ENCODE measurements at places on chromosomes 4 and X.

DNA sequence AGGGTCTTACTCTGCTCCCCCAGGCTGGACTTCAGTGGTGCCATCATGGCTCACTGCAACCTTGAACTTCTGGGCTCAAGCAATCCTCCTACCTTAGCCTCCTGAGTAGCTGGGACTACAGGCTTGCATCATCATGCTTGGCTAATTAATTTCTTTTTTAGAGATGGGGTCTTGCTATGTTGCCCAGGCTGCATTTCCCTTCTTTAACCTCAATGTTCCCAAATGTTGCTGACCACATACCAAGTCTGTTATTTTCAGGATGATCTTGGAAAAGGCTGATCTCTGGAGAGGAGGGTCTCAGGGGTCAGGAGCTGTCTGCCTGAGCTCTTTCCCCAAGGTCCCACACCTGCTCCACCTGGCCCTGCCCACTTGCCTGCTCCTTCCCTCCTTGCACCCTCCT lies 13.0 kb downstream of the CACNA1F start:
- DNase-seq, result no peak

DNA sequence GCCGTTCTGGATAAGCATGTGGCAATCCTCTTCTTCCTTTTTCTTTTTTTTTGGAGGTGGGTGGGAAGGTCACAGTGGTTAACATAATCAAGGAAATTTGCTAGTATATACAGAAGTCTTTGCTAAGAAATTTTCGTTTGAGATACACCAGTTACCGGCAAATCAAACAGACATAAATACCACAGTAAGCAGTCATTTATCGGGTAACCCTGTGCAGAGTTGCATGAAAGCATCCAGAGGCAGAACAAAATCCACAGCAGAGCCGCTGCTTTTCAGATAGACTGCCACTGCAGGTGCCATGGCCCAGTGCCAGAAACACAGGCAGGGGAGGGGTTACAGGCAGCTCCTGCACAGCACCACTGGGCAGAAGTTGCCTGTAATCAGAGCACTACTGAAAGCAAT lies 179.1 kb upstream of the MAB21L2 start:
- DNase-seq, result peak; percentile 1

DNA sequence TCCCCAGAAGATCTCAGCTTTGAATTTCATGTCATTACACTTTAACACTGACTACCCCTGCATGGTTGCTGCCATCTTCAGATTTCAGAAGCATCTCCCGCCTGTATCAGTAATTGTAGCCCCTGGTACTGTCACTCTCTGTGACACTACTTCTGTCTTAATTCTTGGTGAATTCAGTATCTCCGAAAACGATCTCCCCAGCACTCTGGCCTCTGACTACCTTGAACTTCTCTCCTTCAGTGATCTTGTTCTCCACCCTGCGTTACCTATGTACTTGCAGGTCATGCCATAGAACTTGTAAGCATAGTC lies 53.8 kb upstream of the ABCG2 start:
- no peak for DNase-seq

GRCh38 chrX:119690921-119691716 lies 1.8 kb downstream of the SEPTIN6 start:
- peak; percentile 41 for DNase-seq

- DNase-seq, result no peak
Measured at GRCh38 chrX:143455046-143455445, 62.2 kb downstream of the SPANXN3 start.

DNA sequence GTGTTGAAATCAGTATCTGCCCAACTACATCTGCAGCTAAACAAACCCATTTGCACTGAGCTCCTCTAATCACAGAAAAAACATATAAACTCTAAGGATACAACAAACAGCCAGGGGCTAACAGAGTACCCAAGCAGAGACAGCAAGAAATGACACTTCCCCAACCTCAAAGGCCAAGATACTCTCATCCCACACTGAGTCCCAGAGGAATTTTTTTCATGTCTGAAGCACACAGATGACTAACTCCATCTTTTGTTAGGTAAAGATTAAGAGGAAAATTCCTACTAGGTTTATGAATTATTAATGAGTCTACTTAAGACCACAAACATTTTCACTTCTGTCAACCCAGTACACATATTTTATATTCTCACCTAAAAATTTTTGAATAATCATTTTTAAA lies 31.6 kb downstream of the SEPSECS start:
- DNase-seq, result no peak

DNA sequence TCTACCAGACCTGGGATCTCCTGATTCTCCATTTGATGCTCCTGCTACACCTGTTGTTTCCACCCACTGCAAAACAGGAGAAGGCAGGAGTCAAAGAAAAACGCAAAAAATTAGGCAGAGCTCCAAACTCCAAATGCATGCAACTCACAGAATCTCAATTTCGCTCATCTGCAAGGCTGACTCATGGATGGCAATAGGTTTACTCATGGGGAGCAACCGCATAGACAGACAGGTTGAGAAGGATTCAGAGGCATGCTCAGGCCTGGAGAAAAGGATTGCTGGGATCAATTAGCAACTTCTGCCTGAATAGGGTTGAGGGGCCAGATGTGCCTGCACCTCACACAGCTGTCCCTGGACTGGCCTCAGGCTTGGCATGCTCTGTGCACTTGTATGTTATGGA lies 231.0 kb downstream of the LDB2 start:
- DNase-seq, result no peak

DNA sequence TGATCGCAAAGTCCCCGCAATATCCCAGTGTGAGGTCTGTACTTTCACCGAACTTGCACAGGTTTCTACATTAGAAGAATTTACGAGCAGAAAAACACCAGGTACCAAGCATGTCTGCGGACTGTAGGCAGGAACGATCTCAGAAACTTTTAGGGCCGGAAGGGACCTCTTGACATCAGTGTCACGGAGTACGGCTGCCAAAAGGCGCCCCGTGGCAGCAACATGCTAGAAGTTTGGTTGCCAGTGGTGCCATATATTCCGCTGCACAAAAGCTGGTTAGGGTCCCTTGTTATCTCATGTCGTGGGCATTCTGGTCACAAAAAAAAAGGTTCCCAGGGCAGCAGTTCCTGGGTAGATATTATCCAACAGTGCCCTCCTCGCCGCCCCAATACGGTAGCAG lies 61.0 kb upstream of the DCAF8L1 start:
- DNase-seq, result no peak

DNA sequence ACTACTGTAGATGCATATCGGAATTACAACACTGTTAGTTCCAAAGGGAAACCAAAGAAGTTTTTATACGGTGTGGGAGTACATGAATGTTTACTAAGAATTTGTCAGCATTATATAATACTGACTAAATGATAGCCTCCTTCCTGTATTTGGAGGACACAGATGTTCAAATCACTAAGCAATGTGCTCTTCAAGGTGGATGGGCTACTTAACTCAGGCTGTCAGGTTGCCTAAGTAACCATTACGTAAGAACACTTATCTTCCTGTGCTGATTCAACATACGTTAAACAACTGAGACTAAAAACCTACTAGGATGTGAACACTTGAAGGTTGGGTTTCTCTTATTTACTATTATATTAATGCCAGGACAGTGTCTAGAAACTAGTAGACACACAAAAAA lies 81.9 kb upstream of the HPGD start:
- no peak for DNase-seq

GRCh38 chrX:129596077-129596476 lies 56.0 kb downstream of the OCRL start:
- DNase-seq, result no peak

DNA sequence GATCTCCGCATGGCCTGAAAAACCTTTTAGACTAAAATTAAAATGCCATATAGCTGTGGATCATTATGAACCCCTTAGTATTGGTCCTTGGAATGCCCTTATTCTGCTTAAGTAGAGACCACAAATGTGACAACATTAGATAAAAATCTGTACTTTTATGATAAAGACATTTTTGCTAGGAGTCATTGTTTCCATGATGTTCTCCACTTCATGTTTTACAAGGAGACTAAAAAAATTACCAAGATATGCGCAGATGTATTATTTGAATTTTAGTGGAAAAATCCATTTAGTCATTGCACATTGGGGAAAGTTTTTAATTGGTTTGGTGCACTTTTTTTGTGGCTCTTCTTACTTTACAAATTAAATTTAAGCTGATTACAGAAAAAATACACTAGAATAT lies 85.1 kb upstream of the HPRT1 start:
- no peak for DNase-seq

DNA sequence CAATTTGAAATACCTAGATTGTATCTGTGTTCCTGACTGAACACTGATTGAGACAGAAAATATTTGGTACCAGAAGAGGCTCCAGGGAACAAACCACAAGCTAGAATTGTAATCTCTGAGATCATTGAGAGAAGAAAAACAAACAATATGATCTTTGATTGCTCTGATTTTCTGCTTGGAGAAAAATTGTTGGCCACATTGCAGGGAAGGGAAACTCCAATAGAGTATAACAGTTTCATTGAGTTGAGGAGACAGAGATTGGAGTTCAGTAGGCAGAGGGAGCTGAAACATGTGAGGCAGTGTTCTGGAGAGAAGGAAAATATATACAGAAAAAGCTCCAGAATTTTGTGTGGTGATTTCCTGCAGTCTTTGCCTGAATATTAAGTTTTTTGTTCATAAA lies 158.2 kb downstream of the C4orf33 start:
- no peak for DNase-seq

DNA sequence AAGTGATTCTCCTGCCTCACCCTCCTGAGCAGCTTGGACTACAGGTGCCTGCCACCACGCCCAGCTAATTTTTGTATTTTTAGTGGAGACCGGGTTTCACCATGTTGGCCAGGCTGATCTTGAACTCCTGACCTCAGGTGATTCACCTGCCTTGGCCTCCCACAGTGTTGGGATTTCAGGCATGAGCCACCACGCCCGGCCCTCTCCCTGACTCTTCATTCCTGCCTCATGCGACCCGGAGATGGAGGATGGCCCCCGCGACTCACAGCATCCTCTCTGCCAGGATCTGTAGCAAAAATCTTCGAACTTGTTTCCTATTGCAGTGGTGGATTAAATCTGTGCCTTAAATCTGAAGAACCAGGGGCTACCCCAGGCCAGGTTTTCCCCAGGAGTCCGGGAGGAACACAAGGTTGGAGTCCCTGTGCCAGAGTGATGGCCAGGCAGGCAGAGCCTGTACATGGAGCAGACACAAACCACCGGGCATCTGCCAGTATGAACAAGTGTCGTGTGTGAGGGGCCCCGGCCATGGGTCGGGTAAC lies 11.5 kb downstream of the CPLX1 start:
- no peak for DNase-seq

DNA sequence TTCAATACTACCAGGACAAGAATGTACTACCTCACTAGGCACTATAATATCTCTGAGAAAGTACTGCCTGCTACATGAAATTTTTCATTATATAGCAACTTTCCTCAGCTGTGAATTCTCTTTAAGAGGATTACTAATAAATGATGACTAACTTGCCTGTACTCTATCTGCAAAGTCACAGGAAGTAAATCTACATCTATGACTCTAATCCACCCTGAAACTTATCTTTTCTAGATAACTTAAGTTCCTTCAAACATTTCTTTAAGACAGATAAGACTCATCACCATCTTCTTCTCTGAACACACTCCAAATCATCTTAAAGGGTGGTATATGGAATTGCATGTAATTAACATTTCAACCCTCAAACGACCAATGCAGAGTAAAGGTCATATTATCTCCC lies 28.8 kb downstream of the RPS6KA3 start:
- no peak for DNase-seq

GRCh38 chrX:47209508-47210238 lies 8.8 kb upstream of the CDK16 start:
- DNase-seq, result no peak

GRCh38 chr4:6387946-6388345 lies 84.5 kb downstream of the PPP2R2C start:
- DNase-seq, result no peak

GRCh38 chrX:24190500-24191156 lies 41.1 kb downstream of the ZFX start:
- DNase-seq, result no peak

DNA sequence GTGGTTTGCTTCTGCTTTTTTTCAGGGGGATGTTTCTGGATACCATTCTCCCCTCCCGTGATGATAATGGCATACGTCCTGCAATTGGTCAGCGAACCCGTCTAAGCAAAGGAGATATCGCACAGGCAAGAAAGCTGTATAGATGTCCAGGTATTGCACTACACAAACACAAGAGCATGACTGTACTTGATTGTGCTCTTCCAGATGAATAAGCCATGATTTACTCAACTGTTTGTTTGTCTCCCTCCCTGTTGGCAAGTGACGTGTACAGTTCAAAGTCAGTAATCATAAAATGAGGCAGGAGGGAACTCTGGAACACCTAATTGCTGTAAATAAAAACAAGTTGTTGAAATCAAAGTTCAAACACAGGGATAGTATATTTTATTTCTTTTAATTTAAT lies 141.4 kb downstream of the TLL1 start:
- DNase-seq, result no peak

DNA sequence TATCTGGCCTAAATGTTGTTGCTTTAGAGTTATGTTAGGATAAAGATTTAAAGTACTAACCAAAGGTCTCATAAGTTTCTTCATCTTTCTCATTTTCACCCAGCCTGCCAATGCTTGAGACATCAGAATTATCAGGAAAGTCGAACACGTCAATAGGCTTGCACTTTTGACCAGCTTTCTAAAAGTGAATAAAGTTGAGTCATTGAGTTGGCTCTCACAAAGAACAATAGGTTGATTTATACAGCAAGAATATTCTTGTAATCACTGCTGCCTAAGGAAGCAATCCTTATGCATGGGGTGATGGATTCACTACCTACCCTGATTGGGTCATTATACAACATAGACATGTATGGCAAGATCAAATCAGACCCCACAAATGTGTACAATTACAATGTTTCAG lies 5.0 kb downstream of the CENPU start:
- DNase-seq, result no peak

DNA sequence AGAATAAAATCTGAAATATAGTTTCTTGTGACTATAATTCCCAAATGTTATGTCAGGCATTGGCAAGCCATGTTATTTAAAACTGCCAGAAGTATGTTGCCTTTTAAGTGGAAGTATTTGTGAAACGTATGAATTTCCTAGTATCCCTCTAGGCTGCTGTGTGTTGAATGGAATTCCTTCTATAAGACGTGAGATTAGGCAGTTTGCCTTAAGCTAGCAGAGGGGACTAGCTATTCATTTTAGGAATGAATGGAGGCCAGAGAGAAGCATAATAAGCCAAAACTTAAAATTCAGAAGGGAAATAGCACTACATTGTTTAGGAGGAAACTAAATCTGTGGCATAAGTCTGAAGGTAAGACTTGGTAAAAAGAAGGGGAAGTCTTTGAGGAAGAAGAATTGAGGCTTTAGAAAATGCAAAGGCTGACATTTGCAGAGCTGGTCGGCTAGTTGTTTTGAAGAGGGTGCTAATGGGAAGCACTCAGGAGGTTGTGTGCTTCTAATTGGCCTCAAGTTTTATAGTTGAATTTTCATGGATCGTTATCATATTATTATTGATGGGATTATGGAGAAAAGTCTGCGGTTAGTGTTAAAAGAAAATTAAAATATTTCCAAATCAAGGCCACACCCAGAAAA lies 57.1 kb downstream of the TMEM131L start:
- DNase-seq, result no peak

GRCh38 chr4:167811958-167812357 lies 280.4 kb upstream of the ANXA10 start:
- DNase-seq, result no peak

Measured in activated CD8-positive, alpha-beta memory T cell treated with anti-CD3 and anti-CD28 coated beads for 1 hour (primary cell).